ENCODE measurements at places on chromosomes 1 and 21.

DNA sequence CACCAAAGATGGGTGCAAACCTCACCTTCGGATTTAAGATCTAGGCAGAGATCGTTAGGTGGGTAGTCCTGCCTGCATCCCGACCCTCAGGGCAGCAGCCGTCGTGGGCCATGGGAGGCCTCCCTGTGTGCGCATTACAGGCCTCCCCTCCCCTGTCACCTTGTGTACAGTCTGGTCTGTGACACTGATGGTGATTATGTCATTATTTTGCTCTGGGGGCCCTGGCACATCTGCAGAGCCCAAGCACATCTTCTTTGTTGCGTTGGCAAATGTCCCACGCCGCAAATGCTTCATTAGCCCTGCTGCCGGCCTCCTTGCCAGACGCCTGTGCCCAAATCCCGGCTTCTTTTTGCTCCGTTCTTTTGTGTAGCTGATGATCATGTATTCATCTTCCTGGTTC, 31.7 kb downstream of the PROX1 start:
- DNase-seq, result no peak

DNA sequence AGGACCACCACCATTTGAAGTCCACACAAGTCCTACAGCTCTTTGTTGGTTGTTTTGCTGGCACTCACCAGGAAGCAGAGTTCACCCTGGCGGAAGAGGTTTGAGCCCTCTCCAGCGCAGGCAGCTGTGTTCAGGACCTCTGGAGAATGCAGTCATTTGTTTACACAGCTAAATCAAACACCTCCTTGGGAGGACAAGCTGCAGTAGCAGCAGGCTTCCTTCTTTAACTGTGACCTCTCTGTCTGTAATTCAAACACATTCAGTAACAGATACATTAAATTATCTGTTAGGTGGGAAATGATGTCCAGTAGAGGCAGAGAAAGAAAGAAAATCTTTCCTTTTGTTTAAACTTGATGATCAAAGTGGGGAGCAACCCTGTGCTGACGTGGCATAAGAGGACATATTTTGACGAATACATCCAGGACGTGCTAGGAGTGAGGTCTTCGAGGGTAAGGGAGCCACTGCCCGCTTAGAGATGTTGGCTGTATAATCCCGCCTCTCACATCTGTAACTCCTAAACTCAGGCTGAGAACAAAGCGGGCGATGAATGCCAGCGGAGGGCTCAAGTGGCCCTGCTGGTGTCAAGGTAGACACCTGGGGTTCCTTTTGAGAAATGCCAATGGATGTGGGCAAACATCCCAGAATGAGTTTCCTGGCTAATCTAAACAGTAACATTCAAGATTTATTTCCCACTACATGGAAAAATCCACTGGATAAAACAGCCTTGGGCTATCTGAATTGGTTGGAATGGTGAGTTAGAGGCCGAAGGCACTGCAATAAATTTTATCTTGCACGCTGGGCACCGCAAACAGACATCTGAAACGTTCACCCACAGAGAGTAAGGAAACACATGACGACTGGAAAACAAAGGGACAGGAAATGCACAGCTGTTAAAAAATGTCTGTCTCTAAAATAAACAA, 51.7 kb downstream of the ABCA4 start:
- DNase-seq, result no peak

DNA sequence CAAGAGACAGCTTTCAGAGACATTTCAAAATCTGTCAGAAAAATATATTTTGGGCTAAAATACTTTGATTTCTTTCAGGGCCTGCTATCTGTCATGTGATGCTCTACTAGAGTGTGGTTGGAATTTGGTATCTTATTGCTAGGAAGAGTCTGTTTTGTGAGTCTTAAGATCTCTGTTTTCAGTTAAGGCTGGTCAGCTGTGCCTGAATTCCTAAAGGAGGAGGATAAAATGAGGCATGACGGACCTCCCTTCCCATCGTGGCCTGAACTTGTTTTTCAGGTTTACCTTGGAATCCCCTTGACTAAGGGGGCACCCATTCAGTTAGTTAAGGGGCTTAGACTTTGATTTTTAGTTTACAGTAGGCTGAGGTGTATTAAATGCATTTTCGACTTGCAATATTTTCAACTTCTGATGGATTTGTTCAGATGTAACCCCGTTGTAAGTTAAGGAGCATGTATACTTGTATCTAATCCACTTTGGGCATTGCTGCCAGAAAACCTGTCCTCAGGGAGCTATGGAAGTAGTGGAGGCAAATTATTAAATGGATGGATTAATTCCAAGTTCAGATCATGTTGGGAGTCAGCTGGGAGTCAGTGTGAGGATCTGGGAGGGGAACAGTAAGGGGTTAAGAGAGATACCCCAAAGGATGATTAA, 18.3 kb downstream of the CAPN2 start:
- DNase-seq, result no peak

GRCh38 chr1:67414574-67414973, 15.6 kb downstream of the SERBP1 start:
- no peak for DNase-seq

DNA sequence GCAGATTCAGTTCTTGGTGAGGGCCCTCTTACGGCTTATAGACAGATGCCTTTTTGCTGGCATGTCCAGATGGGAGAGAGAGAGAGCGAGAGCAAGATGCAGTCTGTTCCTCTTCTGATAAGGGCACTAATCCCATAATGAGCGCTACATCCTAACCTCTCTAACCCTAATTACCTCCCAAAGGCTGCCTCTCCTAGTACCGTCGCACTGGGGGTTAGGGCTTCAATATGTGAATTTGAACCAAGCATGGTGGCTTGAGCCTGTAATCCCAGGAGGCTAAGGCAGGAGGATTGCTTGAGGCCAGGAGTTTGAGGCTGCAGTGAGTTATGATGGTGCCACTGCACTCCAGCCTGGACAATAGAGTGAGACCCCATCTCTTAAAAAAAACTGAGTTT, 10.5 kb upstream of the SDE2 start:
- DNase-seq, result no peak

DNA sequence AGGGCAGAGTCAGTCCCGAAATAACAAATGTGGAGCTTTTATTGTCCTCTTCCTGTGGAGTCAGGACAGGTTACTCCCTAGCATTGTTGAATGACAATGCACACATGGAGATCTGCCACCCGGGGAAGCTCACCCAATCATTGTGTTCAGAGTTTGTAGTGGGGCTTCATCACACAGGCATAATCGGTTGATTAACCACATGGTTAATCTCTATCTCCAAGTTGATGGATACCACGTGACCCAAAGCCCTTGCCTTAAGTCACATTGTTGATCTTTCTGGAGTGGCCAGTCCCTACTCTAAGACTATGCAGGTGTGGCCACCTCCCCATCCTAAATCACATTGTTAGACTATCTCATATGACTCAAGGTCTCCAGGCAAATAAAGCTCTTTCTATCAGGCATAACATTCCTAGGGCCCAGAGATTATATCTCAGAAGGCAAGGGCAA, 2.6 kb upstream of the C1orf141 start:
- DNase-seq, result no peak

GRCh38 chr1:247334378-247335133, 2.9 kb upstream of the ZNF496 start:
- DNase-seq, result no peak

DNA sequence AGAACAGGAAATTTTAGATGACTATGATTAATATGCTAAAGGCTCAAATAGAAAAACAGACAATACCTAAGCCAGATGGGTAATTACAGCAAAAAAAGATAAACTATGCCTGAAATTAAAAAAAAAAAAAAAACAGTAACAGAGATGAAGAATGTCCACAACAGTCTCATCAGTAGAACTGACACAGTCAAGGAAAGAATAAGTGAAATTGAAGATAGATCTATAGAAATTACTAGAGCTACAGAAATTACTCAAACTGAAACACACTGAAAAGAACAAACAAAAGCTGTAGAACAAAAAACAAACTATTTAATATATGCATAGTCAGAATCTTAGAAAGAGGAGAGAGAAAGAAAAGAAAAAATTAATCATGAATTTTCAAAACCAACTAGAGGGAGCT, 112.8 kb downstream of the FAF1 start:
- no peak for DNase-seq
